Stimulated activated CD8-positive, alpha-beta memory T cell treated with anti-CD3 and anti-CD28 coated beads, Interleukin-4, amount 100 ng/mL, for 1 hour (primary cell): ENCODE measurements at places on chromosomes 3 and 15.

DNA sequence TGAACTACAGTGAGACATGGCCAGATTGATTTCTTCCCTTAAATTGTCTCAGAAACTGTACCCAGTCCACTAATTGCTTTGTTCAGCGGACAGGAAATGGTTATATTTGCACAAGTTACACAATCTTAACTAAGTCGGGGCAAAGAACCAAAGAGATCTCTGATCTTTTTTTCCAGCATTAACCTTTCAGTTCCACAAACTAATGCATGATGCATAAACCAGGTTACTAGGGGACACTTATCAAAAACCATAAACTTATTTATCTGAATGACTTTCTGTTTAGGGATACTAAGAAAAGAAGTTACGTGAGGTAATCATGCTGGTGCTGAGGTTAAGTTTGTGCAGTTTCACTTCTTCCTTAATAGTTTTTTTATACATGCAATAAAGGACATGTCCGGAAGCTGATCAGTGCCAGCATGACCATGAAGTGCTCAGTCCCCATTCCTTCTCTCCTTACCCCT, 22.4 kb downstream of the FNDC3B start:
- no peak for DNase-seq

- no peak for DNase-seq
These were observed 292.1 kb downstream of the FGF12 start for GRCh38 chr3:192435241-192435640.

DNA sequence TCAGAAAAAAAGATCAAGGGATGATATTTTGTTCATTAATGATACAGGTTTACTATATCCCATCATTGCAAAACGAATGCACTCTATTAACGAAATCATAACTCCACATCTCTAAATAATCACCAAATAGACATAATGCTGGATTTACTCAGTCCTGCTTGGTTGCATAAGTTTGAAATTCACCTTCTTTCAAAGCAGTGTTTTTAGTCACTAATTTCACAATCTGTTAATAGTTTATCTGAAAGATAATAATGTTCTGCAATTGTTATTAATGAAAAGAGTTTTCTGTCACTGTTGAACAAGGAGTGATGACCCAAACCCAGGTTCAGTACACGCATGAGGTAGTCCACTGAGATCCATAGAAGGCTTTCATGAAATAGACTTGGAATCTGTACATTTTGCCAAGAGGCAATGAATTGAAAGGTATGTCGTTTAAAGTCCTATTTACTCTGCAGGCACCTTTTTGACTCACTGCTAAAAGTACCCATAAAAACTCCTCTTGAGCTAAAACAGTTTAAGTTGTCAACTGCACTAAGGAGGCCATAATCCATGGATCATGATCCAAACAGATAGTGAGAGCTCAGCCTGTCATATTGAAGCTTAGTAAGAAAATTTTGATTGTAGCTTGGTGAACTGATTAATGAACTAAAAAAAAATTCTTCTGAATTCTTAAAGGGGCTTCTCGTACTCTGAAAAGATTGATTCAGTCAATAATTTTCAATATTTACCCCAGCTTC, 75.6 kb upstream of the MBNL1 start:
- no peak for DNase-seq

DNA sequence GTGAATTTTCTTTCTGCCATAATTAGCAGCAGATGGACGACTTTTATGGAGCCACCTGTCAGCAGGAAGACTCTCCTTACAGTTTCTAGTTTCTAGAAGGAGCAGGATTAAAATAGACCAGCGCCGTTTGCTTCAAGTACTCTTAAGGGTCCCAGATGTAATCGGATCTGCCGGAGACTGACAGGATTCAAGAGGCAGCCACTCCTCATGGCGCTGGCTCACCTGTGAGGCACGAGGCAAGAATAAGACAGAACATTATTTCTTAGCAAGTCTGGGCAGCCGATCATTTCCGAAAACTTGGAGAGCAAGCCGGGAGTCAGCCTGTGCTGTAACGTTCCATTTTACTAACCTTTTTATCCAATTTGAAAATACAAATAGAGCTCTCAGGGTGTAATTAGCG, 410.4 kb upstream of the RORA start:
- no peak for DNase-seq

DNA sequence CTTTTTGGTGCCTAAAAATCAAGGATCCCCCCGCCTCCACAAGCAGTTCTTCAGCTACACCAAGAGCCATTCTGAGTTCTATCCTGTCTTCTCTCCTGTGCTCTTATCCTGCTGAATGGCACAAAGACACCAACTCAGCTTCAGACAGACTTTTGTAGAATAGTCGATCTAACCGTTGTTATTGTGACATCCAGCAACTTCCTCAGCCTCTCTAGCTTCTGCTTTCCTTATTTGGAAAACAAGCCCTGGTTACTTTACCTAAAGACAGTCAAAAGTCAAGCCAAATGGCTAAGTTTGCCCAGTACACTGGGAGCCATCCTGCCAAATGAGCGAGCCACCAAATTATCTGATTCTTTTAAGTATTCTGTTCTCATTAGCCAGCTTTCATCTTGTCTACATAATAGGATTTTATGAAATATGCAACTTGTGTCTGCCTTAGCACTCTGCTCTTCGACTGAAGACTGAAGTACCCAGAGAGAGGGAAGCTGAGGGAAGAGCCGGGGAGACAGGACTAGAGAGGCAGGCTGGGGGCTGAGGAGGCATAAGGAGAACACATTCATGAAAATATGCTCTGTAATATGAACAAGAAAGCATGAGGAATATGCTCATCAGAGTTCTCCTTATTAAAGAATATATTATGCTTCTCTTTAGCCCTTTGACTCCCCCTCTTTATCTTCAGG, 35.1 kb downstream of the LYZL4 start:
- DNase-seq = no peak

DNA sequence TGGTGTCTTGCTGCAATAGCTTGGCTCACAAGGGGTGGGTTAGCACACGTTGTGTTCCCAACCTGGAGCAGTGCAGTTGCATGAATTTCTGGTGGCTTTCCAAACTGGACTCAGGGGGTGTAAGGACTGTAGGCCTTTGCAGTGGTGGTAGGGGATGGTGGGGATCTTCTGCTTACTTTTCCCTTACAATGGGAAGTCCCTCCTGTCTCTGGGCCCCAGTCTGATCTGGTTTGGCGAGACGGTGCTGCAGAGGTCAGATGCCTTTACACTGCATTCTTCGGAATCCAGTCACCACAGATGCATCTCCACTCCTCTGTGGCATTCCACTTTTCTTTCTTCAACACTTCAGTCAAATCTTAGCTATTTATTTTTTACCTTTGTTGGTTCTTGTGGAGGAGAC, 132.1 kb downstream of the DOCK3 start:
- no peak for DNase-seq

DNA sequence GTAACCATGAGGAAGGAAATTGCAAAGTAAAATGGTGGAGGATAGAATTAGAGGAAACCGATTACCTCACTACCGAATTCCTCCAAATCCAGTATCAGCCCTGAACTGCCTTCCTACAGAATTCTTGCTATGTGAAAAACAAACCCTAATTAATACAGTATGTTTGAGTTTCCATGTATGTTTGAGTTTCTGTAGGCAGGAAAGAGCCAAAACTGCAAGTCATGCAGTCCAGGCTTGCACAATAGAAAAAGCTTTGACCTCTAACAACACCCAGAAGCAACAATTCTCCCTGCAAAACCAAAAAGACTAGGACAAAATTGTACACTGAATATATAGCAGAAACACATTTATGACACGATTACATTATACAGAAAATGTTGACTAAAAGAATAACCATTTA, 614.8 kb downstream of the DIPK2A start:
- DNase-seq = no peak

DNA sequence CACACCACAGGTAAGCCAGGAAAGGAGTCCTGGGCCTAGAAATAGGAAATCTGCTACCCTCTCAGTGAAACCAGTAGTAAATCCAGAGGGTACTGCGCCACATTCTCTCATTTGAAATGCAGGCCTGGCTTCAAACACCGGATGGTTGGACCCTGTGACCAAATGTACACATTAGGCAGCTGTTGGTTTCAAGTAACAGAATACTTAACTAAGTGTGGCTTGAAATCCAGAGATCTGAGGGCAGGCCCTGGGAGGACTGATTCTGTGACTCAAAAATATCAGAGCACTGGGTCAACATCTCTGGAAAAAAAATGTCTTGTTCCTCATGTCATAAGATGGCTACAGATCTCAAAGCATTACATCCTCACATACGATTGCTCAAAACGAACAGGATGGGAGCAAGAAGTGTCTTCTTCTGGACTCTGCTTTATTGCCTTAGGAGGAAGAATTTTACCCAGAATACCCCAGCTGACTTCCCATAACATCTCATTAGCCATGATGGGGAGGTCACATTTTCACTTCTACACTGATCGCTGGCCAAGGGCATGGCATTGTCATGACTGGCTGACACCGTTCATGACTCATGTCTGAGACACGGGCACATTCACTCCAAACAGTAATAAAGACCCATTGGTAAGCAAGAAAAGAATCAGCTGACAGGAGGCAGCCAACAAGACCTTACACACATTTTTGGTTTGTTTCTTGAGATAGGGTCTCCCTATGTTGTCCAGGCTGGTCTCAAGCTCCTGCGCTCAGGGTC, 166.0 kb downstream of the ARRDC4 start:
- no peak for DNase-seq

DNA sequence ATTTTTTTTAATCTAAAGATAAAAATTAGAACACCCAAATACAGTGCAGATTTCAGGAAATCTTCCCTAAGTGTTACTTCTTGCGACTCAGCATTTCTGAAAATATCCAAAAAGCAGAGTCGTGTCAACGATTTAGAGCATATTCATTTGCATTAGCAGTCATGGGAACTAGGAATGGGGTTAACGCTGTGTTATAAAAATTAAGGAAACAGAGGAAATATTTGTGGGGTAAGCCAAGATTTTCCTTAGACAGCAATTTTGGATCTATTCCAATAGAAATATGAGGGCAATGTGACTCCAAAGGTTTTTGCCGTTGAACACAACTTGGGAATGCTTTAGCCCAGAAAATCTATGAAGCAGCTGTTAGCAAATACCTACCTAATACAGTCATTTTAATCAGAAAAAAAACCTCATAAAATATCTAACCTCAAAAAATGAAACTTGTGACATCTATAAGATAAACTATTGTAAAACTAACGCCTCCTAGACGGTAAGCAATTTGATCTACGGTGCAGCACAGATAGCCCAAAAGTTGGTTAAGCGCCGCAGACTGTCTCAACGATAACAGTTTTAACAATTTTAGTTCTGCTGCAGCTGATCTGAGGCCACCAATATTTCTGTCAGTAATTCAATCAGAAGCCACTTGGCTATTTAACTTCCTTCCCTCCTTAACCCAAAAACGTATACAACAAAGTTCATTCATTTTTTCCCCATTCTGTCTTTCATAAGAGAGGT, 5.8 kb upstream of the ATP11B start:
- DNase-seq = no peak

GRCh38 chr3:42906070-42906847, at the start of gene ZNF662:
TSS of gene ZNF662 (plus strand) at chr3:42906142. CDS start at chr3:42908115, 1,973 bp downstream.
- DNase-seq = no peak

- no peak for DNase-seq
These were observed 234.4 kb downstream of the SHQ1 start for GRCh38 chr3:72613871-72614270.

DNA sequence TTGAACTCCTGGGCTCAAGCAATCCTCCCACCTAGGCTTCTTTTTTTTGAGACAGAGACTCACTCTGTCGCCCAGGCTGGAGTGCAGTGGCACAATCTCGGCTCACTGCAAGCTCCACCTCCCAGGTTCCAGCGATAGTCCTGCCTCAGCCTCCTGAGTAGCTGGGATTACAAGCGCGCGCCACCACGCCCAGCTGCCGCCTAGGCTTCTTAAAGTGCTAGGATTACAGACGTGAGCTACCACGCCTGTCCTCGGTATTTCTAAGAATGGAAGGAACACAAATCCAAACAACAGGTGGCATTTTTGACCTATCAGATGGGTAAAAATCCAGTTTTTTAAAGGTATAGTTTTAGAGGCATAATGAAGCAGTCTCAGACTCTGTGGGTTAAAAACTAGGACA, 113.8 kb downstream of the ANP32A start:
- no peak for DNase-seq

DNA sequence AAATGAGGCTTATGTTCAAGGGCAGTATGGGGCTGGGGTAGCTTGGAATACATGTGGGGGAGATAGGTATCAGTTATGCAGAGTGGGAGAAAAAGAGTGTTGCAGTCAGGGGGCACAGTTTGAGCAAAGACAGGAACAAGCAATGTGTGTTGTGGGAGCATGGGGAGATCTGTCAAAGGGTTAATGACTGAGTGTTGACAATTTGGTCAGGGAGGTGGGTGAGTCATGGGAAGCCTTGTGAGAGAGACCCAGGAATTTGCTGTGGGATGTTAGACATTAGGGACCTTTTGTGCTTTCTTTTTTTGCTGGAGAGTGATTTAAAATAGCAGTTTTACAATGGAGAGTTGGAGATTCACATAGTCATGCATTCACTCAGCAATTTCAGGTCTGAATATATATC, 221.6 kb upstream of the NR2E3 start:
- no peak for DNase-seq

DNA sequence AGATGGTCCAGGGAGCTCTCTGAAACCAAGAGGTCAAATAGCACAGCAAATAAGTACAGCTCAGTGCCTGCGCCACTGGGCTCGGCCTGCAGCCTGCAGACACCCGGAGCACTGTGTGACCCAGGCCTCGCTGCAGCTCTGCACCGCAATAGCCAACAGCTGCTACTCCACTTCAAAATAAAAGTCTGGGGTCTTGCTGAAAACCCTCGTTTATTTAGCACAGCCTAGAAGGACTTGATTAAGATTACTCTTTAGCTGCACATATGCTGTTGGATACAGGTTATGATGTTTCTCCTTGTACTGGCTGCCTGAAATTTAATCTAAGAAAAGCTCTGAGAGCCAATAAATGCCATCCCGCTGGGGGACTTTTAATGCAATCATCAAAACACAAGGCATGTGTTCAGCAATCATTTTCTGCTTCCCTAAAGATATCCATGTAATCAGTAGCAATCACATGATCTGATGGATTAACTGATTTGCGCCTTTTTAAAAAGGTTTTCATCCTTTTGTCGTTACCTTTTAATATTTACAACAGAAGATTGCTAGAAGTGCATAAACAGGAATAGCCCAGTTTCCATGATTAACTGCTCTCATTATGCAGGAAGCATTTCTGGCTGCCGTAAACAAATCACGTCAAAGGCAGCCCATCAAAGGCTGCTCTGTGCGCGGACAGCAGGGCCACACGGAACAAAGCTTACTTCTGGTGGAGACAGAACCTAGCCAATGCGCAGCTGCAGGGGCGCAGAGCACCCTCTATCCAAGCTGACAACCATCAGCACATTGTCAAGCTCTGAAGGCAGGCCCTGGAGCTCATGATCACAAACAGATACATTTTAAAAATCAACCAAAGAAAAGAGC, 58.8 kb downstream of the CLASP2 start:
- DNase-seq = no peak

GRCh38 chr15:42707873-42708544, 28.9 kb downstream of the CDAN1 start:
- DNase-seq = no peak

- no peak for DNase-seq
These were observed 5.5 kb downstream of the AP2M1 start for GRCh38 chr3:184180165-184180564.

DNA sequence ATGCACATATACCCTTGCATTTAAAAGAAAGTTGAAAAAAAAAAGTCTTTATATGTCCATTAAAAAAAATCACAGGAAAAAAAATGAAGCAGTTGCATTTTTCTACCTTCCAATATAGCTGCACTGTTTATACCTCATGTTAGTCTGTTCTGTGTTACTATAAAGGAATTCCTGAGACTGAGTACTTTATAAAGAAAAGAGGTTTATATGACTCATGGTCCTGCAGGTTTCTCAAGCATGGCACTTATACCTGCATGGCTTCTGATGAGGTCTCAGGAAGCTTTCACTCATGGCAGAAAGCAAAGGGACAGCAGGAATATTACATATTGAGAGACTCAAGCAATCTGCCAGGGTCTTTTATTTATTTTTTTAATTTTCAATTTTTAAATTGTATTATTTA, 277.2 kb upstream of the BCHE start:
- no peak for DNase-seq
